ENCODE measurements at places on chromosomes 5 and 9.

GRCh38 chr9:18906656-18907395 is 126.2 kb downstream of the SAXO1 start:
- DNase-seq = no peak

DNA sequence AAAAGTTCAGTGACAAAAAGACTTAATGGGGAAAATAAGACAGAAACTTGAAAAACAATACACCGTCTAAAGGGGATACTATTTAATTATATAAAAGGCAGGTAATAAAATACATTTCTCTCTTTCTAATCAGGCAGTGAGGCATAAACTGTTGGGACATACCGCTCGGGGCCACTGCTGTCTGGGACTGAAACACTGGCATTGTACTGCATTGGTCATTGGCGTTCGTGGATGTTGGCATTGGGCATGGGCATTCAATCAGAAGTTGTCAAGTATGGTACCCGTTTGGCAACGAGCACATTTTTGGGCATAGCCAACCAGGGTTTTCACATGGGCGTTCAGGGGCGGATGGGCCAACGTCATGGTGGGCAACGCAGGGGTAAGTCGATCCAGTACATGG is 4.7 kb downstream of the HNRNPK start:
- DNase-seq = no peak

DNA sequence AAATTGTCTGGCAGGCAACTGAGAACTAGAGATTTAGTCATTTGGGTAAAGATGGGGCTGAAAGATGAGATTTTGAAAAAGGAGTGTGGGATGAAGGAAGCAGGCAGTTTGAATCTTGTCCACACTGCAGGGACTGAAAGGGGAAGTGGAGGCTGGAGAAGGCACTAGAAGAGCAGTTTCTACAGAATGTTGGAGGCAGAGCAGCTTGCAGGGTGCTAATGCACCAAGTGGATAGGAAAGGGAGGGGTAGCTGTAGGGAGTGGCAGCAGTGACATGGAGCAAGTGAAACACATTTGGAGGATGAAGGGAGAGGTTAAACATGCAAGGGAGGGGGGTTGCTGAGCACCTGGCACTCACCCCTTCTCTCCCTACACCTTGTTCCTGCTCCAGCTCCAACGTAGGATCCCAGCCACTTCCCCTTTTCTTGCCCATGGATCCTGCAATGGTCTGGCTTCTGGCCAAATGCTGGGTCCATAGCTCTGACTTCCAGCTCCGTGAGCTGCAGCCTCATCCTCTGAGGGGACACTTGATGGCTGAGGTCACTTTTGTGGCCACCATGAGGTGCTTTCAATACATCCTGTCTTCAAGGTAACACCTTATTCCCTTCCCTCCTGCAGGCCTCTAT is 30.0 kb upstream of the FGD3 start:
- no peak for DNase-seq

- DNase-seq = no peak
Measured at GRCh38 chr9:102950346-102950745, 44.8 kb upstream of the CYLC2 start.

DNA sequence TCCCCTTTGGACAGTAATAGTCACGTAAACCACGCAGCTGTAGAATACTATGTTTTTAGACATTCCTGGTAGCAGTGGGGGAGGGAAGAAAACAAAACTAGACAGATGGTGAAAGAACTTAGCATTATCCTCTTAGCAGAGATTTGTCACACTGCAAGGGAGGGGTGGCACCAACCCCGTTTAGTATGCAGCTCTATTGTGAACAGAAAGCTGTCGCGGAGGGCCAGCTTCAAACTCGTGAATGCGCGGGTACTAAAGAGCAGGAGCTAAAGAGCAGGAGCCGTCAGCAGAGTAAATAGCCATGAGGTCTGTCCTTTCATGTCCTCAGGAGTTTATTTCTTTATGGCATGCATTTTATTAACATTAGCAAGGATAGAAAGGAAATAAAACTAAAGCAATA is 141.9 kb upstream of the SLC12A2 start:
- DNase-seq = no peak

- DNase-seq = no peak
Measured at GRCh38 chr9:75378036-75378435, 289.7 kb downstream of the OSTF1 start.

GRCh38 chr5:126641387-126641786 is 40.6 kb downstream of the PHAX start:
- DNase-seq = no peak

- peak; percentile 83 for DNase-seq
Measured at GRCh38 chr5:43019614-43020398, 20.3 kb downstream of the ANXA2R start.

DNA sequence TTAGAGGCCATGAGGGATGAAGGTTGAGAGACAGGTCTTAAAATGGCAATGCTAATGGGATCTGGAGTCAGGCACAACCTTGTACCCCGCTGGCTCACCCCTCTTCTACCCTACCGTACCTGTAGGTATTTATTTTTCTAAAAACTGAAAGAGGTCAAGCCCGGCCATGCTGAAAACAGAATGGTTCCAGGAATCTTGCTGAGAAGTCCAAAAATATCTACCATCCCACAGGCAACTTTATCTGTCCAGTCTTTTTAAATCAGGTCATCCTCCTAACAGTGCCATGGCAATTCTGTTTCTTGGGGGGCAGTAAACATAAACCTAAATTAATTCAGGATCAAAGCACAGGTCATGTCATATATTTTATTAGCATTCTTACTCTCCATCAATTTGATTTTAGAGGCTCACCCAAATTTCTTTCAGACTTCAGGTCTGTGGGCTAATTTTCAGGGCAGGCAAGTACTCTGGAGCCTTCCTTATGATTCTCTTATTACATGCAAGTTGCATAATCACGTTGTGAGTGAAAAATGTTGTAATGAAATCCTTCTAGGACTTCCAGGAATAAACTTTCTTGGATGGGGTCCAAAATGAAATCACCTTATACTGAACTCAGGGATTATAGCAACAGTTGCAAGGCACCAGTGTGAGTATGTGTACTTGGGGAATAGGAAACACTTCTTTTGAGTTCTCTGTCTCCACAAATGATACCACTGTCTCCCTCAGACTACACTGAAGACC is 102.7 kb upstream of the NREP start:
- DNase-seq = no peak

DNA sequence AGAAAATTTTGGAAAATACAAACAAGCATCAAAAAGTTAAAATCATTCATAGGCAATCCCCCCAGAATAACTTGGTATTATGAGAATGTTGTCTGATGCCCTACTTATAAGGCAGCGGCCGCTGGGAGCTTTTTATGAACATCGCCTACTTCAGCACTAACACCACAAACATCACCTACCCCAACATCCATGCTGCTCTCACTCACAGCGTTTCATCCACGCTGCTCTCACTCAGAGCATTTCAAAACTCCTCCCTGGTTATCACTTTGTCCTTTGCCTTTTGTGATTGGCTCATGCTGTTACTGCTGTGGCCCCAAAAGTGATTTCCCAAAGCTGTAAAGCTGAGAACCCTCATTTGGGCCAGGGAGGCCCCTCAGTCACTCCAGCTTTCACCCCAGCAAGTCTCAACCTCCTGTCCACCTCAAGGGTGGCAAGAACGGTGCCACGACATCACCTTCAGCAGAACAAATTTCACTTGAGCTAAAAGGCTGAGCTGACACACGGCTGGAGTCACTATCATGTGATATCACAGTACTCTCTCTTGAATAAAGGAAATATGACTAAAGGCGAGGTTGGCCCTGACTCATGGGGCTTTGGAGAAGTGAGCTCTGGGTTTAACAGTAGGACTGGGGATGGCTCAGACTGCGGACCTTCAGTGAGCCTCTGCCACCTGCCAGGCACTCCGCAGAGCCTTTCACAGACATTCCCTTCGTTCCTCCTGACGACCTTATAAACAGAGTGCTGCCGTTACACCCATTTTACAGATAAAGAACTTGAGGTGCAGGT is 25.2 kb downstream of the SHC3 start:
- no peak for DNase-seq

GRCh38 chr9:20592673-20593072 is 29.6 kb downstream of the MLLT3 start:
- DNase-seq = no peak

- DNase-seq = no peak
Measured at GRCh38 chr5:169711551-169712225, 74.6 kb downstream of the DOCK2 start.

GRCh38 chr9:133532937-133533668 is 1.4 kb upstream of the ADAMTSL2 start:
- DNase-seq = peak; percentile 77

- DNase-seq = no peak
Measured at GRCh38 chr9:83119873-83120272, 56.9 kb upstream of the RASEF start.

DNA sequence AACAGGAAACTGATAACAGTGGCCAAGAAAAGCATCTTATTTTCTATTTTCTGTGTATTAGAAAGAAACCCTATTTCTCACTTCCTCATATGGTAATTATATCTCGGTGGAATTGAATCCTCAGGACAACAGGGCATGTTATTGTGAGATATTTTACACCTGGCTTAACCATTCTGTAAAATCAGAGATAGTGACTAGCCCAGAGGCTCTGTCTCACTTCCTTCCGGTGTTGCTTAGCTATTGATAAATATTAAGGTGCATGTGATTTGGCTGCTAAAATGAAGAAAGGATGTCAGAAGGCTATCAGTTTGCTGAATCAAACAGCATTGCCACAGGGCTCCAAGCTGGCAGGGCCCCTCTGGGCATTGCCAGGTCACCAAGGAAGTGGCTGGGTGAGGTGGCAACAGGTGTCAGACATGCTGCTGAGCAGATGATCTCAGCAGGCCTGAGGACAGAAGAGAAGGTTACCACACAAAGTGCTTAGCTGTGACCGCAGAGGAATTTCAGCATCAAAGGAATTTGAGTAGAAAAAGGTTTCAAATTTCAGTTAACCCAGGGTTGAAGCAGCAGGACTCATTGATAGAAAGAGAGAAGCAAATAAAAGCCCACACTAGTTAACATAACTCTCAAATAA is 330.7 kb downstream of the PDE4D start:
- no peak for DNase-seq

- no peak for DNase-seq
Measured at GRCh38 chr9:112629671-112630485, 88.0 kb downstream of the INIP start.

- no peak for DNase-seq
Measured at GRCh38 chr5:108122702-108123101, 259.2 kb downstream of the FBXL17 start.

- no peak for DNase-seq
Measured at GRCh38 chr5:65812648-65813047, 90.6 kb downstream of the NLN start.

GRCh38 chr5:134458234-134459009 is 46.7 kb upstream of the CDKN2AIPNL start:
- no peak for DNase-seq

GRCh38 chr9:85543196-85543595 is 198.6 kb downstream of the AGTPBP1 start:
- DNase-seq = no peak

DNA sequence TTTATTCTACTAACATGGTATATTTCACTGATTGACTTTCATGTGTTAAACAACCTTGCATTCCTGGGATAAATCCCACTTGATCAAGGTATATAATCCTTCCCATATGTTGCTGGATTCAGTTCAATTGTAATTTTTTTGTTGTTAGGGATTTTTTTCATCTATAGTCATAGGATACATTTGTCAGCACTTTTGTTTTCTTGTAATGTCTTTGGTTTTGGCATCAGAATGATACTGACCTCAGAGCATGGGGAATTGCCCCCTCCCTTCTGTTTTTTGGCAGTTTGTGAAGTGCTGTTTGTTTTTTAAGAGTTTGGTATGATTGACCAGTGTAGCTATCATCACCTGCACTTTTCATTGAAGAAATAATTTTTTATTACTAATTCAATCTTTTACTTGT is 176.8 kb upstream of the RASEF start:
- DNase-seq = no peak

- DNase-seq = peak; percentile 62
Measured at GRCh38 chr5:133612249-133612860, at the start of gene FSTL4. Gene FSTL4 (minus strand): TSS chr5:133612541.

DNA sequence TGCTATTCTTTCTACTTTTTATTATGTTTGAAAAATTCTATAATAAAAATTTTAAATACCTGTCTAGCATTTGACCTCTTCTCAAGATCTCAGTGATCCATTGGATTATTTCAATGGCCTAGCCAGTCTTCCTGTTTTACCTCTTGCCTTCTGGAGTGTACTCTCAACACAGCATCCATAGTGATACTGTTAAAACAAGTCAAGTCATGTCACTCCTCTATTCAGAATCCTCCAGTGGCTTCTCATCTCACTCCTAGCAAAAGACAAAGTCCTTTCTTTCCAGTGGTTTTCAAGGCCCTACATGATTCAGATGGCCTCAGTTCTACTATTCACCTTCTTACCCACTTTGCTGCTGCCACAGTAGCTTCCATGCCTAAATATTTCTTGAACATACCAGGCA is 1.8 kb downstream of the MARVELD2 start:
- no peak for DNase-seq

DNA sequence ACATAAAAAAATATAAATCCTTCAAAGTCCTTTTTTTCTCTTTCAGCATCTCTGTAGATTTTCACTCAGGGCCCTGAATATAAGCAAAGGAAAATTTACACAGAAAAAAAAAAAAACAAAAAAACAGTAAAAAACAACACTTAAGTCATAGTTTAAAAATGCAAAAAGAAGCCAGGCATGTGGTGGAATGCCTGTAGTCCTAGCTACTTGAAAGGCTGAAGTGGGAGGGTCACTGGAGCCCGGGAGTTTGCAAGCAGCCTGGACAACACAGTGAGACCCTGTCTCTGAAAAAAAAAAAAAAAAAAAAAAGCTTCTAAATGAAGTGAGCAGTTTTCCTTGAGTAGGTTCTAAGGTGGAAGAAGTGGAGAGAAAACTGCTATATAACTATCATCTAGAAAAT is 55.0 kb upstream of the BNC2 start:
- DNase-seq = no peak

DNA sequence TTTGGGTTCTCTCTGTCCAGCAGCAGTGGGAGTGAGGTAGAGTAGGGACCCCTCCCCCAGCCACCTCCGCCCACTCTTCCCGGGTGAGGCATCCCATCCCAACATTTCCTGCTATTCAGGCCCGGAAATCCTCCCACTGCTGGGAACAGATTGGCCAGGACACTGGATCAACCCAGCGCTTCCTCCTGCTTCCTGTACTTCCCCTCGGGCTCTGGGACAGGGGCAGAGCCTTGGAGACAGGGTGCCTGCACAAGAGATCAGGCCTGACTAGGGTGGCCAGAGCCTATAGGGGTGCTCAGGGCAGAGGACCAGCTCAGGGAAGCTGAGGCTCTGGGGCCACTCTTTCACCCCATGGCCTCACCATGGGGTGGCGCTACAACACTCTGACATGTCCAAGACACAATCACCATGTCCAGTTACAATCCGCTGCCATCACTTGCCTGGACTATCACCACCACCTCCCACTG is 14.5 kb downstream of the SH2D3C start:
- DNase-seq = no peak

GRCh38 chr9:88754886-88755285 is 219.9 kb downstream of the NXNL2 start:
- DNase-seq = no peak

- DNase-seq = peak; percentile 71
Measured at GRCh38 chr9:74496819-74497747, at the start of gene RORB. Gene RORB (plus strand): TSS chr9:74497335. CDS start chr9:74497977, 642 bp downstream.

DNA sequence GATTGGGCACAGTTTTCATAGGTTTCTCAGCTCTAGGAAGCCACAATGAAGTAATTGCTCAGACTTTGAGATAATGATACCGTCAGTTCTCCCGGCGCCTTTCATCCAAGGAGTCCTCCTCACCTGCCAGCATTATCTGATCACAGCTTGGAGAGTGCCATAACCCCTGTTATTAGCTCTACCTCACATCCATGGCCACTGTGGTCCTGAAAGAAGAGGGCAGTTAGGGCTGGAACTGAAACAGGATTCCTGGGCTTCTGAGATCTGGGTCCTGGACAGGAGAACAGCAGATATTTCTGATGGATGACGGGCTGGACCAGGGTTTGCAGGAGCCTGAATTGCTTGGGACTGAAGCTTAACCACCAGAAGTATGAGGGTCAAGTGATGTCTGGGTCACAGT is 13.5 kb downstream of the RGS3 start:
- no peak for DNase-seq

All from NCI-H1105 (cell line).